ENCODE measurements at places on chromosomes 12 and 14.

- no peak for DNase-seq
These were observed 9.0 kb downstream of the MVK start for GRCh38 chr12:109582636-109583035.

DNA sequence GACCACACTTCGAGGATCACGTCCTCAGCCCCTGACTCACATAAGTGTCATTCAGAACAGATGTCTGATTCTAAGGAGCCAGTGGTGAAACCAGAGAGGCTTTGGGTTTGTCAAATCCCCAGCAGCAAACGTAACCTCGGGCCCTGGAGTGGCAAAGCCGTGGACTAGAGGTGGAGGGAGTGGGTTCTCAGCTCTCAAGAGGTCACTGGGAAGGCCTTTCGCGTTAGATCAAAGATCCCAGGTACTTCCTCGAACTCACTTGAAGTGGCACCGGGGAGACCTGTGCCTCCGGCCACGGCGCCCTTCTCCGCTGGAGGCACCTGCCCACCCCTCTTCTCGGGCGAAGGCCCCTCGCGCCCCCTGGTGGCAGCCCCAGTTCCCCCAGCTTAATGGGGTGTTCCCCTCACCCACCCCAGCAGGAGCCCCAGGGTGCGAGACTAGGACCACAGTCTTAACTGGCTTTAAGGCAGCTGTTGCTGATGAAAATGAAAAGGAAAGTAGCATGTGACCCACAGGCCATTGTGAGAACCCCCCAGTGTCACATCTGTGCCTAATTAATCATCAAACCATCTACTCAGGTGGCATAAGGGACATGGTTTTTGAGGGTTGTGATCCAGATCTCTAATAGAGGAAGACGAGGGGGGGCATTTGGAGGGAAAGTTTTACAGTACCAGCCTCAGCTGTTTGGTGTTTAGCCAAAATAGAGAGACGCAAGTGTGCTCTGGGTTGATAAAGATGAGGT, 672 bp upstream of the ESR2 start:
- DNase-seq = peak; percentile 55

GRCh38 chr12:88935856-88936255, 355.6 kb upstream of the KITLG start:
- DNase-seq = no peak

GRCh38 chr12:54349036-54349435, 15.2 kb downstream of the GPR84 start:
- DNase-seq = no peak

DNA sequence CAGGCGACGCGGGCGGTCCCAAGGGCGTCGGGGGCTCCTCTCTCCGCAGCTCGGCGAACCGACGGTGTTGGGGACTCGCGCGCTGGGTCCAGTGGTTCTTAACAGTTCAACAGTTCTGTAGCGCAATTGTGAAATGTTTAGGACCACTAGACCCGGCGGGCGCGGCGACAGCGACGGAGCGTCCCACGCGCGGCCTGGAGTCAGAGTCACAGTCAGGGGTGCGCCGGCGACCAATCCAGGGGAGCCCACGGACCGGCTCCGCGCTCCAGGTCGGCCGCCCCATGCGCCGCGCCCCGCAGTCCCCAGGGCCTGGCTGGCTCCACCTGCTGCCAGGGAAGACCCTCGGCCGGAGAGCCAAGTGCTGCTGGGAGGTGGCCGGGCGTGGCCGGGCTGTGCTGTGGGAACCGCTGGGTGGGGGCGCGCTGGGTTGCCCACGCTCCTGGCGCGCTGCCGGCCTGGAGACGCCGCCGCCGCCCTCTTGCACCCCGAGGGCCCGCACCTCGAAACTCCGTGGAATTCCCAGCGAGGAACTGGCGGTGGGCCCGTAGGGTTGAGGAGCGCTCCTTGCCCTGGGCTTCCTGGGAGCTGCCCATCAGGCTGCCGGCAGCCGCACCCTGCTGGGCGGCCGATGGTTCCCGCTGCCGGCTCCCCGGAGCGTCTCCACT, 20.9 kb upstream of the KIF26A start:
- DNase-seq = no peak

DNA sequence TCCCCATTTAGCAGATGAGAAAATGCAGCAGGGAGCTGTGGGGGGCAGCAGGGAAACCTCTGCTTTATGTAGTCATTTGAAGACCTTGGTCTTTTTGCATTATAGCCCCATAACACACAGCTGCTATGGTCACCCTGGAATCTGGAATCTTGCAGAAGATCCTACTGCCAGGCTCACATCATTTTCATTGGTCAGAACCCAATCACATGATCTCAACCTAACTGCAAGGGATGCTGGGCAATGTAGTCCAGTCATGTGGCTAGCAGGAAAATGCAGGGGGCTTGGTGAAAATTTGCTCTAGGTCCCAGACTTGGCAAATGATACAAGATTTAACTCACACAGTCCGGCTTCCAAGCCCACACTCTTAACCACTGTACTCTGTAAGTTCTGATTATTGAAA, 1028.7 kb downstream of the AACS start:
- DNase-seq = no peak

DNA sequence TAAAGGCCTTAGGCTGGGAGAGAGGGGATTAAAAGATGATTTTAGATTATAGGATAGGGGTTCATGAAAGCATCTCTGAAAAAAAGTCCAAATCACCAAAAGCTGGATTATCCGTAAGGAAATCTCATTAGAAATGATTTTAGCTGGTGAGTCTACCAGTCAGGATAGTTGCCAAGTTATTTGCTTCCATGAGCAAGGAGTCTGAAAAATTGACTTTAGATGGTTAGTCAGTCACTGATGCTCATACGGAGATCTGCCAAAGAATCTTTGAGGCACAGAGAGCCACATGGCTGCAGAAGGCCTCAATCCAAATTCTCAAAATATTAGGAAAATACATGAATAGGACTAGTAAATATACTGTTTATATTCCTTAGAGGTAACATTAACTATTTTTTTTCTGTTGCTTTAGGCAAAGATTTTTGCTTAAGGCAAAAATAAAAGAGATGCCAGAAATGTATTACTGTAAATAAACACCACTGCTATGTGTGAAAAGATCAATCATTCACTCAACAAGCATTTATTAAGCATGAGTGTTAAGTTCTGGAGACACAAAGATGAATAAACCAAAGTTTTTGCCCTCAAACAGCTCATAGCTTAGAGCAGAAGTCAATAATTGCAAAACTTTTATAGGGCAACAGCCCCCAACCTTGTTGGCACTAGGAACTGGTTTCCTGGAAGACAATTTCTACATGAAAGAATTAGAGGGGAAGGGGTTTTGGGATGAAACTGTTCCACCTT, 105.2 kb downstream of the BBS10 start:
- no peak for DNase-seq

DNA sequence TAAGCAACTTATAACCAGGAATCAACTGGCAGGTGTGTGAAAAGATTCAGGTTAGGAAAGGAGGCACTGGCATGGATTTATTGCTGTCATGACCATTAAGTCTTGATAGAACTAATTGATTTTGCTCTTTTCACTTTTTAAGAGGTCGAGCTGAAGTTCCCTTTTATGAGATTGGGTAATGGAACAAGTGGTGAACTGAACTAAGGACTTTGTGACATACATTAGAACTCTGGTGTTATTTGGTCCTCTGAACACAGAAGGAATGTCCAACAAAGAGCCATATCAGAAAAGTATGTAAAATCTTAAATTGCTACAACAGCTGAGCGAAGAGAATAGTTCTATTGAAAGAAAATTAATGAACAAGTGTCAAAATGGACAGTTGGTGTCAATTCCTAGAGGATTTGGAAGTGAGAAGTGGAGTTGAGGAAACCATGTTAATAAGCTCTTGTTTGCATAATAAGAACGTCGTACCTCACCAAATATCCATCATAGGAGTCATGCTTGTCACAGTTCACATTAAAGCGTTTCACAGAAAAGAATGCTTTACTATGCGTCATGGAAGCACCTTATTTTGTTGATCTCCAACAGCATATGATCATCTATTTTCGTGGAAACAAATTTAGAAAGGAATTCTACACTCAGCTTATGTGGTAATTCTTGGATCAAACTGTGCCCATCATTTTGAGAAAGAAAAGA, 8.4 kb upstream of the MYF6 start:
- DNase-seq = no peak

GRCh38 chr12:53213348-53213747, 6.3 kb upstream of the ITGB7 start:
- DNase-seq = peak; percentile 76

- no peak for DNase-seq
These were observed 183.8 kb downstream of the SLC25A21 start for GRCh38 chr14:36988568-36988967.

GRCh38 chr12:106139422-106140171, 843 bp upstream of the NUAK1 start:
- DNase-seq = no peak

DNA sequence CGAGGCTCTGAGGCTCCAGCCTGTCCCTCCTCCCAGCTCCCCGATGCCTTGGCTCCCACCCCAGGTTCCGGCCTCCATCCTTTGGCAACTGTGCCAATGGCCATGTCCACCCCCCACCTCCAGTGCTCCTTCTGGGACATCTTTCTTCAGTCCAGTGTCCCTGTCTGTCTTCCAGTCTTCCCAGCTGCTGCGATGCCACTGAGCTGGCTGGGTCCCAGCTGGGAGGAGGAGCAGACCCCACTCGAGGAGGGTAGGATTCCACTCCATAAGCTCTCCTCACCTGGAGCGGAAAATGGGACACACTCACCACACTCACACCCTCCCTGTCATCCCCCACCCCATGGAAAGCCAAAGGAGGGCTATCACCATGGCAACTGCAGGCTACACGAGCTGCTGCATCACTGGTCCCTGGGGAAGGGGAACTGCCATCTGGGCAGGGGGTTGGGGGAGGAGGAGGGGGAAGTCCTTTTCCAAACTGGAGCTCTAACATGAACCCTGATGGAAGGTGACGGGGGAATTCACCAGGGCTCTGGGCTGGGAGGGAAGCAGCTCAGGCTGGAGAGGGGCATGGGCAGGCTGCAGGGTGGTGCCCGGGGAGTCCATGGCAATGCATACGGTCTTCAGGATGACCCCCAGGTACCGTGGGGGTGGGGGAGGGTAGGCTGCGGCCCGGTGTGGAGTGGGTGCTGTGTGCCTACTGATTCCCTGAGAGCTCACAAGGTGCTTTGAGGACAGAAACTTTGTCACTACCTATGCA, 94.3 kb downstream of the LRRC74A start:
- no peak for DNase-seq

DNA sequence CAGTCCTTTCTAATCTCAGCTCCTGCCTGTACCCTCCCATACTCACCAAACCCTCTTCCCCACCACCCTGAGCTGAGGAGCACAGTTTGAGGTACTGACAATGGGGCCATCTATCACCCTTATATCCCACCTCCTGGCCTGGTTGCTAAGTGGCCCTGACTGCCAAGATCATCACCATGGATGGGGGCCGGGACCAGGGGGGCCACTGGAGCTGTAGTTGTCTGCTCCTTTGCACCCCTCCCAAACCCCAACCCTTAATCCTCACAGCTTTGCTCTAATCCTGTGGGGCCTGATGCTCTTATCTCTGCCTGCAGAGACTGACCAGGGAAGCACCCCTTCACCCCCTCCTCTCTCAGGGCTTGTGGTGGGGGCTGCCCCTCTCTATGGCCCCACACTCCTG, 395 bp upstream of the GNB3 start:
- no peak for DNase-seq

DNA sequence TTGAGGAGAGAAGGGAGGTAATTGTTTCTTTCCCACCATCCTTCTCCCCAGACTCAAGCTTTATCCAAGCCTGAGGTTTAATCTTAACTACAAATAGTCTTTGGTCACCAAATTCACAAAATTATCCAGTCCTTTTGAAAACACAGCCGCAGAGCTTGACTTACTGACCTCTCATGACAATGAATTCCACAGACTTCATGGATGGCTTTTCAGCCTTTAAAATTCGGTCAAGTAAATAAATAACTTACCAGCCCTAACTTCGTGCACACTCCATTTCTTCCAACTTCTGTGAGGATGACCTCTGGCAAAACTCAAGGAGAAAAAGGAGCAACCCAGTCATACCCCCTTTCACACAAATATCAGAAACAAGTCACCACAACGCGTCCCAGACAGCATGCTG, 137.0 kb upstream of the CDKN3 start:
- DNase-seq = no peak

Data from stimulated activated CD8-positive, alpha-beta memory T cell treated with anti-CD3 and anti-CD28 coated beads, Interleukin-4, amount 100 ng/mL, for 1 hour (primary cell).